ENCODE measurements at places on chromosomes 1 and 21. TPM values are rescaled to one million over a fixed set of nuclear protein-coding genes. Genes with fewer than 3 reads are reported as not detected.

The TOR1AIP1 gene
- total RNA-seq, result 14.8 TPM

The FALEC gene
- not detected for total RNA-seq

The USH2A gene
- total RNA-seq, result not detected

The LCK gene
- 0.33 TPM for total RNA-seq

The RNU1-1 gene
- total RNA-seq, result under 0.01 TPM

The CHIA gene
- total RNA-seq, result not detected
